ENCODE measurements at places on chromosomes 7 and 10. TPM values are rescaled to one million over a fixed set of nuclear protein-coding genes. Genes with fewer than 3 reads are reported as not detected.

HERC4 gene
- total RNA-seq: 30.3 TPM

FOXI2 gene
- total RNA-seq: not detected

CPVL gene
- total RNA-seq: 49.5 TPM

CREB5 gene
- total RNA-seq: 4.6 TPM

ANKRD1 gene
- total RNA-seq: 39.1 TPM

SFXN4 gene
- 21.4 TPM for total RNA-seq

SPAM1 gene
- not detected for total RNA-seq

LRRD1 gene
- total RNA-seq: 0.51 TPM

DOCK1 gene
- 30.6 TPM for total RNA-seq

AGK gene
- 25.6 TPM for total RNA-seq

HPS6 gene
- total RNA-seq: 35.2 TPM

DNA sequence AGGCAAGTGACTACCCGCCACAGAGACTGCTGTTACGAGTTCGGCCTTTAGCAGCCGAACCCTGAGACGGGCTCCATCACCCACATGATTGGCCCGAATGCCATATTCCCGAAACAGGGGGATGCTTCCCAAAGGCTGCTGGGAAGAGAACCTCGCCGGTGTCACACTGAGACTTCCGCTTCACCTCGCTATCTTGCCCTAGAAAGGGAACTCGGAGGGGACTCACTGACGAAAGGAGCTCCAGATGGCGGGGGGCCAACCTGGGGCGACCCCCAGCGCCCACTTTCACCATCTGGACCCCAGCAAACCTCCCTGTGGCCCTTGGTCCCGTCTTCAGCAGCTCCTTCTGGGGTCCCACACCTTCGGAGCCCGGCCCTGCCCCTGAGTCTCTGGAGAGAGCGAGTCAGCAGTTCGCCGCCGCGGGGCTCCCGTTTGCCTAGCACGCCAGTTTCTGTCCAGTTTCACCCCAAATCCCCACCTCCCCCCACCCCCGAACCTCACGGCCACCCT lies 529 bp downstream of the HPS1 start:
- H3K36me3 ChIP-seq: peaks cover 11% of the 10 kb centered on the region
- H3K4me1 ChIP-seq: no peaks in the 10 kb centered on the region
- peak; percentile 37 for DNase-seq
- peak overlapping the region; percentile 67 for H3K27ac ChIP-seq

GRCh38 chr7:20351901-20352300 lies 21.2 kb downstream of the ITGB8 start:
- no peak overlapping the region for H3K4me3 ChIP-seq
- no peaks in the 10 kb centered on the region for H3K27me3 ChIP-seq

- H3K27me3 ChIP-seq: no peaks in the 10 kb centered on the region
- H3K36me3 ChIP-seq: no peaks in the 10 kb centered on the region
- no peaks in the 10 kb centered on the region for H3K4me1 ChIP-seq
- no peak overlapping the region for H3K27ac ChIP-seq
- no peak overlapping the region for H3K4me3 ChIP-seq
- no peak for DNase-seq
Observed at GRCh38 chr10:86319676-86320075, 46.9 kb downstream of the GRID1 start.

DNA sequence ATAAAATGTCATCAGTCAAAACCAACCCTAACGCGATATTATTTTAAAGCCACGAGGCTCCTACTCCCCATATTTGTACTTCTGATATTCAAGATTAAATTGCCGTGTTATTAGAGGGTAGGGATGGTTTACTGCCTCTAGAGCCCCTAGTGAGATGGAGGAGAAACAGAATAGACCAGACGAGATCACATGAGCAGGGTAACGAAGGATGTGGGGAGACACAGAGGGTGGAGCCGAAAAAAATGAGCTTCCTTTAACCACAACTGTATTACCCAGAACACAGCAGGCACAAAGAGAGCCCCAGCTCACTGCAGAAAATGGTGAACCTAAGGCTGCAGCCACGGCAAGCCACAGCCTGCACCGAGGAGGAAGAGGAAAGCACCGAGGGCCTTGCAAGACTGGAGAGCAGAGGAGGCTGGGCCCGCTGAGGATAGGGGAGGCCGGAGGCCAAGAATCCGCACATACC lies 14.3 kb downstream of the ZC3HAV1 start:
- no peak overlapping the region for H3K27ac ChIP-seq
- no peak overlapping the region for H3K4me3 ChIP-seq
- DNase-seq: no peak
- H3K4me1 ChIP-seq: peaks cover 10% of the 10 kb centered on the region
- H3K36me3 ChIP-seq: no peaks in the 10 kb centered on the region
- H3K27me3 ChIP-seq: no peaks in the 10 kb centered on the region

GRCh38 chr7:82204694-82205093 lies 238.9 kb downstream of the CACNA2D1 start:
- no peaks in the 10 kb centered on the region for H3K4me1 ChIP-seq
- H3K36me3 ChIP-seq: no peaks in the 10 kb centered on the region
- no peak for DNase-seq

- H3K27me3 ChIP-seq: no peaks in the 10 kb centered on the region
- no peak for DNase-seq
- peaks cover 3% of the 10 kb centered on the region for H3K4me1 ChIP-seq
- peaks cover 5% of the 10 kb centered on the region for H3K36me3 ChIP-seq
Observed at GRCh38 chr10:15214237-15214636, 45.7 kb upstream of the NMT2 start.

GRCh38 chr7:6056616-6057015 lies 25.4 kb downstream of the ANKRD61 start:
- no peak overlapping the region for H3K4me3 ChIP-seq
- peaks cover 16% of the 10 kb centered on the region for H3K36me3 ChIP-seq
- no peaks in the 10 kb centered on the region for H3K27me3 ChIP-seq
- DNase-seq: no peak
- peaks cover 16% of the 10 kb centered on the region for H3K4me1 ChIP-seq
- no peak overlapping the region for H3K27ac ChIP-seq

- no peak overlapping the region for H3K4me3 ChIP-seq
- no peaks in the 10 kb centered on the region for H3K36me3 ChIP-seq
- H3K27ac ChIP-seq: no peak overlapping the region
- DNase-seq: no peak
- H3K4me1 ChIP-seq: no peaks in the 10 kb centered on the region
Observed at GRCh38 chr7:120521761-120522737, 249.1 kb downstream of the KCND2 start.

- H3K4me3 ChIP-seq: no peak overlapping the region
- no peaks in the 10 kb centered on the region for H3K36me3 ChIP-seq
Observed at GRCh38 chr7:90532231-90532929, 62.9 kb downstream of the PTTG1IP2 start.

- no peaks in the 10 kb centered on the region for H3K27me3 ChIP-seq
- H3K4me3 ChIP-seq: no peak overlapping the region
- no peak overlapping the region for H3K27ac ChIP-seq
- H3K36me3 ChIP-seq: no peaks in the 10 kb centered on the region
Observed at GRCh38 chr10:47413531-47414226, 29.6 kb upstream of the ZNF488 start.

Measured in cardiac muscle cell (in vitro differentiated cells and primary cell).